Astrocyte of the cerebellum (primary cell): ENCODE measurements at places on chromosomes 1 and 21.

DNA sequence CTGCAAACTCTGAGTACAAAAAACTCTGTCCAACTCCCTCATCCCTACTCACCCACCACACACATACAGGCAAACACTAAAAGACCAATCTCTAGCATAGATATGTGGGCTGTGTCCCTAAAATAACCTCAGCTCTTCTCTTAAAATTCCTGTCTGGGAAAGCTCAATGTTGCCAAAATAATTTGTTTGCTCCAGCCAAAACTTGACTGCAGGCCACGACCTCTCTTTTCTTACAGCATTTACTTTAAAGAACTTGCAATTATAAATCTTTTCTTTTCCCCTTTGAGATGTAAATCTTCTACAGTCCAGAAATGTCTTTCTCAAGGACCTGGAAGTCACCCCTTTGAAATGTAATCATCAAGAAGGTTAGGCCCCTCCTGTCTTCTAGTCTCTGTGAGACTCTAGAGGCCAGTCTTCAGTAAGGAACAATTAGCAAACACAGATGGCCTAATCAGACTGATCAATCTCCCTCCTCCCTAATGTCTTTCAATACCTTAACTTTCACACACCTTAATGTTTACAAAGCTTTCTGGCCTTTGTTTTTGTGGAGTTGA is 483.6 kb upstream of the RGS18 start:
- no peak for DNase-seq

- no peak for DNase-seq
These were observed 57.4 kb downstream of the LACTBL1 start for GRCh38 chr1:22915231-22915630.

DNA sequence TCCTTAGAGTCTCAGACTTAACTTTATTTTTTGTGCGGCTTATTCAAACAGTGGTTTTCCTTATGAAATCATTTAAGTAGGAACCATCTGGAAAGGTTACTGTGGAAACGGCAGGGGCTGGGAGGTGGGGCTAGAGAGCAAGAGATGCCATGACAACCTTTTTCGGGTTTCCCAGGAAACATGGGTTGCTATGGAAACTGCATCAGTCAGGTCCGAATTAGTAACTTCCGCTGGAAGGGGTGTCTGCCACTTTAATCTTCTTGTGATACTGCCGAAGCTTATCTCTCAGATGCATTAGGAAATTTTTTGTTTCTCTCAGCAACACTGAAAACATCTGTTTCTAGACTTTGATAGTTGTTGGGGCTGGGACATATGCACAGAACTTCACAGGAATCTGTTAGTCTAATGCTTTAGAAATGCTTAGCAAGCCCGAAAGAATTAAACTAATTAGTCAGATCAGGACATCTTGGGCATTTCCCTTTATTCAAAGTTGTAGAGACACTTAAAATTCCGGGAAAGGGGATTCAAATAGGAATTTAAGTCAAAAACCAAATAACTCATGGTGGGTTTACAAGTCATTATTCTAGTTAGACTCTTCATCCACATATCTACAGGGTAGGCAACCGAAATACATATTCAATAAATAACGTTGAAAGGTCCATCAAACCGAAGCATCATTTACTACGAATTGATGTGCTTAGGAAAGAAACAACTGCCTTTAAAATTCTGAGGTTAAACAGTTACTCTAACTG is 2.6 kb downstream of the KCNA3 start:
- DNase-seq: no peak

DNA sequence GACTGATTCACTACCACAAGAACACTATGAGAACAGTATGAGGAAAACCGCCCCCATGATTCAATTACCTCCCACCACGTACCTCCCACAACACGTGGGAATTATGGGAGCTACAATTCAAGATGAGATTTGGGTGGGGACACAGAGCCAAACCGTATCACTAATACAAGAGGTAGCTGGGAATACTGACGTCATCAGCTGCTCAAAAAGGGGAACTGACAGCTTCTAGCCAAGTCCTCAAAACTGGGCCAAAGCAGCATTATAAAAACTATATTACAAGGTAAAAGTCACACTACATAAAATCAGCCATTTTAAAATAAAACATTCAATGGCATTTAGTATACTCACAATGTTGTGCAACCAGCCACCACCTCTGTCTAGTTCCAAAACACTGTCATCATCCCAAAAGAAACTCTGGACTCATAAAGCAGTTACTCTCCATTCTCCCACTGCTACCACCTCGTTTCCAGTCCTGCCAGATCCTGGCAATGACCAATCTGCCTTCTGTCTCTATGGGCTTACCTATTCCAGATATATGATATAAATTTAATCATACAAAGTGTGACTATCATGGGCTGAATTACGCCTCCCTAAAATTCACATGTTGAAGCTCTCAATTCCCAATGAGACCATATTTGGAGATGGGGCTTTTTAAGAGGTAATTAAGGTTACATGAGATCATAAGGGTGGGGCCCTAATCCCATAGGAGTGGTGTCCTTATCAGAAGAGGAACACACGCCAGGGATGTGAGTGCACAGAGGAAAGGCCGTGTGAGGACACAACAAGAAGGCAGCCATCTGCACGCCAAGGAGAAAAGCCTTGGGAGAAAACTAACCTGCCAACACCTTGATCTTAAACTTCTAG is 192.1 kb downstream of the SETD4 start:
- DNase-seq: no peak

- no peak for DNase-seq
These were observed 123.4 kb downstream of the RIPK4 start for GRCh38 chr21:41643246-41643966.
